ENCODE measurements at places on chromosomes 11 and 22.

DNA sequence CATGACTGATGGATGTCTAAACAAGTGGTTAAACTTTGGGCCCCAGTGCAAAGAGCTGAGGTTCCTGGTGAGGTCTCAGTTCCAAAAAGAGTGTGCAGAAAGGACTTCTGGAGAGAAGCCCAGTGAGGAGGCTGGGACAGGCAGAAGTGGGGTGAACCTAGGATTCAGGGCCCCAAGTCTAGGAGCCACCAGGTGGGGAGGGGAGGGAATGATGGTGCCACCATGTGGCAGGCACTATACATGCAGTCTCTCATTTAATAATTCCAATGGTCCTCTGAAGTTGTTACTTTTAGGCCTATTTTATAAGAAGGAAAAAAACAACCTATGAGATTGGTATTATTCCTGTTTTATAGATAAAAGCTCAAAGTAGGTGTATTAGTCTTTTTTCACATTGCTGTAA, 102.0 kb downstream of the INSC start:
- no peak for DNase-seq

GRCh38 chr11:26943636-26944035, 50.3 kb upstream of the FIBIN start:
- DNase-seq = peak; percentile 59

GRCh38 chr11:78860720-78861422, 286.2 kb upstream of the NARS2 start:
- DNase-seq = no peak

- DNase-seq = peak; percentile 49
These were observed 40.6 kb downstream of the RSF1 start for GRCh38 chr11:77779935-77780334.

GRCh38 chr22:29469755-29470154, 10.3 kb upstream of the NEFH start:
- DNase-seq = no peak
